Activated CD4-positive, alpha-beta T cell treated with anti-CD3 and anti-CD28 coated beads, Interleukin-2, amount 10 ng/mL, durations not matched to agents 7 days and 5 days (primary cell): ENCODE measurements at places on chromosomes 11 and 22.

- no peaks in the 10 kb centered on the region for H3K4me1 ChIP-seq
- H3K27me3 ChIP-seq = no peaks in the 10 kb centered on the region
- H3K4me3 ChIP-seq = no peak overlapping the region
- no peak for DNase-seq
- no peaks in the 10 kb centered on the region for H3K36me3 ChIP-seq
- H3K27ac ChIP-seq = no peak overlapping the region
Observed at GRCh38 chr22:49016909-49017481, 810.7 kb downstream of the BRD1 start.

- no peaks in the 10 kb centered on the region for H3K27me3 ChIP-seq
- no peak overlapping the region for H3K4me3 ChIP-seq
- peak; percentile 19 for DNase-seq
- peaks cover 17% of the 10 kb centered on the region for H3K36me3 ChIP-seq
- no peaks in the 10 kb centered on the region for H3K4me1 ChIP-seq
- H3K27ac ChIP-seq = no peak overlapping the region
Observed at GRCh38 chr11:1293619-1294015, 15.8 kb downstream of the TOLLIP start.

GRCh38 chr11:2806351-2807024, 79.1 kb downstream of the CDKN1C start:
- no peaks in the 10 kb centered on the region for H3K36me3 ChIP-seq
- no peaks in the 10 kb centered on the region for H3K27me3 ChIP-seq
- no peak overlapping the region for H3K27ac ChIP-seq
- H3K4me1 ChIP-seq = peaks cover 9% of the 10 kb centered on the region
- H3K4me3 ChIP-seq = no peak overlapping the region
- DNase-seq = no peak

GRCh38 chr11:114091516-114092397, 32.2 kb downstream of the ZBTB16 start:
- H3K36me3 ChIP-seq = no peaks in the 10 kb centered on the region
- peaks cover 3% of the 10 kb centered on the region for H3K27me3 ChIP-seq
- no peak overlapping the region for H3K27ac ChIP-seq
- peaks cover 10% of the 10 kb centered on the region for H3K4me1 ChIP-seq
- no peak for DNase-seq

GRCh38 chr11:76267556-76267955, 61.3 kb upstream of the WNT11 start:
- no peaks in the 10 kb centered on the region for H3K4me1 ChIP-seq
- no peak for DNase-seq
- H3K27me3 ChIP-seq = no peaks in the 10 kb centered on the region
